Neural crest cell (in vitro differentiated cells): ENCODE measurements at places on chromosomes 2 and 18. TPM values are rescaled to one million over a fixed set of nuclear protein-coding genes. Genes with fewer than 3 reads are reported as not detected.

MZT2B gene
- 240 and 242 TPM in 2 replicates for total RNA-seq

DNA sequence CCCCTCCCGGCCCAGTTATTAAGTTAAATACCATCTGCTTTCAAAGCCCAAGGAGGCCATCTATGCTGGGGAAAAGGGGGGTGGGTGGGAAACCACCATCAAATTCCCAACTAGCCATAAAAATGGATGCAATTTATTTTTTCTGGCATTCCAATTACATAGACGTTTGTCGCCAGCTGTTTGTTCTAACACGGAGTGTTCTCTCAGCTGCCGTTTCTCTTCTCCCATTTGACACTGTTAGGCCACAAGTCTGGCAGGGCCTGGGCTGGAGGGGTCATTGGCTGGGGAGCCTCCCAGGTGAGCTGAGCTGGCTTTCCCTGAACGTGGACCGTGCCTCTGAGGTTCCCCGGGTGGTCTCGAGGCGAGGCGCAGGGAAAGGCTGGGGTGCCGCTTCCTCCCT, 16.6 kb downstream of the ATOH8 start:
- DNase-seq = no peak

- DNase-seq = no peak
Measured at GRCh38 chr2:3777966-3778365, 74.6 kb downstream of the DCDC2C start.

- DNase-seq = no peak
Measured at GRCh38 chr18:42471885-42472284, 516.9 kb downstream of the PIK3C3 start.

DNA sequence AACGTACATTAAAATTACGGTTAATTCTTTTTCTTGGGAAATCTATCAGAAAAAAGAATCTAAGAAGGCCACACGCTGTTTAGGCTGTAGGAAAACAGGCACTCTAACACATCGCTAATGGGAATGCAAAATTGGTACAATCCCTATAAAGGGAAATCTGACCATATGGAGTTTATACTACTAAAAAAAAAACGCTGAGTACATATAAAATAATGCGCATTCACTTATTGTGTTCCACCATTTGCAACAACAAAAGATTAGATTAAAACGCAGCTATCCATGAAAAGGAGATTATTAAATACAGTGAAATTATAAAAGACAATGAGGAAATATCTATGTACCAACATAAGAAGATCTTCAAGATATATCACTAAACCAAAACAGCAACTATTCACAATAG, 62.8 kb downstream of the SMC6 start:
- no peak for DNase-seq

NT5C1B gene
- total RNA-seq = not detected in 2 replicates

DNA sequence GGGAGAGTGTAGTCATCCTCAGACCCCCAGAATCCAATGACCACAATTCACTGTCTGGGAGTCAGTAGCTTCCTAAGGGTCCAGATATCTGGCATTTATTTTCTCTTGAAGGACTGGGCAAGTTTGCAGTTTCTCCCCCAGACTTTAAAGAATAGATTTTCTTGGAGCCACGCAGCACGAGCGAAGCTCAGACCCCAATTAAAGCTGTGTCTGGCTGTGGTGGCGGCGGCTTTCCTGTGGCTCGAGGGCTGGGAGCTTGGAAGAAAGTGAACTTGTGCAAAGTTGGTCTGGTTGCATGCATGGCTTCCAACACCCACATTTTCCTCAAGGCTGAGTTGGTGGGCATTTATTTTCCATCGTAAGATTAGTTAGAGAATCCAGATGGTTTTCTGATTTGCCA, 105.0 kb downstream of the ACKR3 start:
- no peak for DNase-seq

TMEM200C gene
- 24.2 and 26.1 TPM in 2 replicates for total RNA-seq

- no peak for DNase-seq
Measured at GRCh38 chr18:21053127-21053526, 58.5 kb downstream of the ROCK1 start.

DNA sequence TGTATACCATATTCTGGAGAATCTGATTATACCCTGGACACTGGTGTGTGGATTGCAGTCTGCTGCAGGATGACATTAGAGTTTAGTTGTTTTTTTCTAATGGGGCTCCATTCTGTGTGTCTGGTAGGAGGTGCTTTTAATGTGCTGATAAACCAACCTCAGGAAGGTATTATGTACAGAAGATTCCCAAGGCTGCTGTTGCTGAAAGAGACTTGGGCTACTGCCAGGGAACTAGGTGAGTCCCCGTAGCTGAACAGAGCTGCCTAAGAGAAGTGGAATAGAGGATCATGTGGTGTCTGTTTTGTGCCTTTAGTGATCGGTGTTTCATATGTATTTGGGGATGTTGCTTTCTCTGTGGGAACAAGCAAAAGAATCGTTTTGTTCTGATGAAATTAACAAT, 16.5 kb downstream of the SPATA3 start:
- no peak for DNase-seq

GRCh38 chr2:18180031-18180610, 301.7 kb downstream of the KCNS3 start:
- DNase-seq = no peak

- DNase-seq = no peak
Measured at GRCh38 chr2:54041135-54041534, 70.3 kb upstream of the PSME4 start.
